ENCODE measurements at places on chromosomes 12 and 14. TPM values are rescaled to one million over a fixed set of nuclear protein-coding genes. Genes with fewer than 3 reads are reported as not detected.

GRIP1 gene
- polyA plus RNA-seq = 0.46 TPM

ASCL1 gene
- polyA plus RNA-seq = 0.09 TPM

SLC7A8 gene
- polyA plus RNA-seq = 5.5 TPM

EIF2S3B gene
- 1.2 TPM for polyA plus RNA-seq

GCH1 gene
- 24.6 TPM for polyA plus RNA-seq

LYSET gene
- polyA plus RNA-seq = 27.5 TPM

KRT82 gene
- not detected for polyA plus RNA-seq

LHX5 gene
- not detected for polyA plus RNA-seq

IL23A gene
- 3.6 TPM for polyA plus RNA-seq

WSCD2 gene
- 0.32 TPM for polyA plus RNA-seq

NANOG gene
- not detected for polyA plus RNA-seq

CIDEB gene
- polyA plus RNA-seq = 7.2 TPM

ABCD2 gene
- not detected for polyA plus RNA-seq

PTGER2 gene
- 3.9 TPM for polyA plus RNA-seq

ADAM20 gene
- not detected for polyA plus RNA-seq

C1QL4 gene
- polyA plus RNA-seq = not detected

NAA30 gene
- polyA plus RNA-seq = 4.8 TPM

TGFB3 gene
- polyA plus RNA-seq = 2.3 TPM

SERPINA12 gene
- not detected for polyA plus RNA-seq

ANKS1B gene
- polyA plus RNA-seq = 1.0 TPM

APEX1 gene
- 84.4 TPM for polyA plus RNA-seq

ZBTB42 gene
- 4.2 TPM for polyA plus RNA-seq

RAD51AP1 gene
- 3.0 TPM for polyA plus RNA-seq

DDX23 gene
- polyA plus RNA-seq = 32.4 TPM

SAMD15 gene
- polyA plus RNA-seq = 0.36 TPM

SLC17A8 gene
- polyA plus RNA-seq = 2.3 TPM
